ENCODE measurements at places on chromosomes 7 and 10. TPM values are rescaled to one million over a fixed set of nuclear protein-coding genes. Genes with fewer than 3 reads are reported as not detected.

GRCh38 chr10:75764974-75765788 lies 333.8 kb downstream of the LRMDA start:
- no peak for DNase-seq

DNA sequence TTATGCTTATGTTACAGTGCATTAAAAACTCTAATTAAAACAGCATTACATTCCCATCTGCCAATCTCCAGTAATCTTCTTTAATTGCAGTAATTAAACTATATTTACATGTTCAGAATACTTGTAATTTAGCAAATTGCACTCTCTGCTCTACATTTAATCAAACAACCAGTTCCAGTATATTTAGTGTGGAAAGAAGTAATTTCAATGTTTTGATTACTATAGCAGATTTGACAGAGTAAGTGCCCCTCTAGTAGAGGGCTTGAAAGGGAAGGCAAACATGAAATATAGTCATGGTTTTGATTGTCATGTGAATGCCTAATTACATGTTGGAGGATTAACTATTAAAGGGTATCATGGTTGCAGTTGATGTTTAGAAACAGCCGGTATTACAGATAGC lies 739.7 kb downstream of the AUTS2 start:
- no peak for DNase-seq

DNA sequence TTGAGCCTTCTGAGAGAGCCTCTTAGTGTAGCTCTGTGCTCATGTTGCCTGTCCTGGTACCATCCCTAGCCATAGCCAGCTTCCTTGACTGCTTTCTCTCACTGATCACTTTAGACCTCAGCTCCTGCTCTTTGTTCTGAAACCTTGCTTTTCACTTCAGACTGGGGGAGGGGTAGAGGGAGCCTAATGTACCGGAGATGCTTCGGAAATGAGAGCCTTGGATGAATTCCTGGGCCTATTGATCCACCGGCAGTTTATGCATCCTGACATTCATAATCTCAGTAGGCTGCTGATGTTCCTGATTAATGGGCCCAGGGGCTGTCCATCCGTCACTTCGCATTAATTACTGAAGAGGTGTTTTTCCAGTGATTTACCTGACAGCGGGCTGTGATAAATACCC lies 38.8 kb downstream of the R3HCC1L start:
- DNase-seq = no peak

DNA sequence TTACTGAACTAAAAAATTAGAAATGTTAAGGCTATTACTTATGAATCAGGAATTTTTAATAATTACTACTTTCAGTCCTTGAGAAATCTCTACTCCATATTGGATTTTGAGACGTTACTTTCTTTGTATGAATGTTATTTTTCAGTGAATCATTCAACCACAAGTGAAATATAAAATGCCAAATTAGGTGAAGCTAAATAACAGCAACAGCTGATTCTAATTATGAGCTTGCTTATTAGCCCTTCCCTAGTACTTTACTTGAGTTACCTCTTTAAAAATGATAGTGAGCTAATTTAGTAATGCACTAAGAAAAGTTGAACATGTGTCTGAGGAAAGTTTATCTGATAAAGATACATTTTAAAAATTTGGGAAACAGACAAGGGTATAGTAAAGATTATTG lies 51.4 kb downstream of the PCGF5 start:
- DNase-seq = no peak

GRCh38 chr10:775245-776075 lies 86.0 kb upstream of the DIP2C start:
- no peak for DNase-seq

DNA sequence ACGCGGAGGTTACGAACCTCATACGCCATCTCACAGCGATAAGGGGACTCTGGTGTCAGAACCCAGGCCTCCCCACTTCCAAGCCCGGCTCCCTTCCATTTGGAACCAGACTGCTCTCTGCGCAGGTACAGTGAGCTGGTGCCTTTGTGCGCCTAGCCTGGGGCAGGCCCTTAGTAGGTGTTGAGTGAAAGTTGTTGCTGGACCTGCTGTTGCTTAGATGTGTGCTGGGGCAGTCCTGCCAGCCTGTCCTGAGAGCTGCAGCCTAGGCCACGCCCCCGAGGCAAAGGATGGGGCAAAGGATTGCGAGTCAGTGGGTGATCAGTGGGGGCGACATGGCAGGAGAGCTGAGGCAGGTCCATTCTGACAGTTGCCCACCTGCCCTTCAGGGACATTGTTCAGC lies 72.5 kb upstream of the BTBD16 start:
- no peak for DNase-seq

DNA sequence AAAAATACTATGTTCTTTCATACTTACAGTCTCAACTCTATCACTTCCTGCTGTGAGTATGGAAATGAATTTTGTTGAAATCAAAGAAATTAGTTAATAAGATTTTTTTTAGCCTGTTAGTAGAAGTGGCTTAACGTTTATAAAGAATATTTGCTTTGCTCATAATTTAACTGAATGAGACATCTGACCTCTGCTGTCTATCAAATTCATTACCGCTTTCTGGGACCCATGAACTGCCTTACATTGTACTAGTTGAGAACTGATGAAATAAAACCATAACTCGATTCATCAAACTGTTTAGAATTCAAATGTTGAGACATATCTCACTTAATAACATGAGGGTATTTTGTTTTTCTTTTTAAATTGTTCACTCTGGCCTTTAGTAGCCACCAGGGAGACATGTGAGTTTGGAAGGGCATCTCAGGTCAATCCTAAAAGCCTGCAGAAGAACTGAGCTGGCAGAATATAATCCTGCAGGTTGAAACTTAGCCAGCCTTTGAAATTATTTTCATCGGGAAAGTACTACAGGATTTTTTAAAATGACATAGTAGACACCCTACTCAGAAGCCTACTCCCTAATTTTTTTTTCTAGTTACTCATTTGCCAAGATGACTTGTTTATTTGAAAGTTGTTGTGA lies 78.7 kb downstream of the KIAA1217 start:
- DNase-seq = no peak

DNA sequence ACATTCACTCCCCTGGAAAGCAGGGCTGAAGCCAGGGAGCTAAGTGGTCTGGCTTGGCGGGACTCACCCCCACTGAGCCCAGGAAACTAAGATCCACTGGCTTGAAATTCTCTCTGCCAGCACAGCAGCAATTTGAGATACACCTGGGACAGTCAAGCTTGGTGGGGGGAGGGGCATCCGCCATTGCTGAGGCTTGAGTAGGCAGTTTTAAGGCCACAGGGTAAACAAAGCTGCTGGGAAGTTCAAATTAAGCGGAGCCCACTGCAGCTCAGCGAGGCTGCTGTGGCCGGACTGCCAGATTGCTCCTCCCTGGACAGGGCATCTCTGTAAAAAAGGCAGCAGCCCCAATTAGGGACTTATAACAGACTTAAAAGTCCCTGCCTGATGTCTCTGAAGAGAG lies 108.2 kb upstream of the FAM13C start:
- DNase-seq = no peak

DNA sequence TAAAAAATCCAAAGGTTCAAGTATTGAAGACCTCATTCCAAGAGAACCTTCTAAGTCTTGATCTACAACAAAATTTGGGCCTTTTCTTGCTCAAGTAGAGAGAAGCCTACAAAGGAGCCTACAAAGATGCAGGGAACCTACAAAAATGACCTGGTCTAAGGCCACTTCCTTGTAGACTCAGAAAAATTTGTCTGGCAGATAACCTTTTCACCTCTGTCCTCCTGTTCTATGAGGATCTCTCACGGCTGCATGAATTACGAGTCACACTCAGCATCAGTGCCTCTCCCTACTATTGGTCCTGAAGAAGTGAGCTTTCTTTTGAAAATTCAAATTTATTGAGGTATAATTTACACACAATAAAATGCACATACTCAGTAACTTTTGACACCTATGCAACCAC lies 29.3 kb downstream of the CCNJ start:
- no peak for DNase-seq

DNA sequence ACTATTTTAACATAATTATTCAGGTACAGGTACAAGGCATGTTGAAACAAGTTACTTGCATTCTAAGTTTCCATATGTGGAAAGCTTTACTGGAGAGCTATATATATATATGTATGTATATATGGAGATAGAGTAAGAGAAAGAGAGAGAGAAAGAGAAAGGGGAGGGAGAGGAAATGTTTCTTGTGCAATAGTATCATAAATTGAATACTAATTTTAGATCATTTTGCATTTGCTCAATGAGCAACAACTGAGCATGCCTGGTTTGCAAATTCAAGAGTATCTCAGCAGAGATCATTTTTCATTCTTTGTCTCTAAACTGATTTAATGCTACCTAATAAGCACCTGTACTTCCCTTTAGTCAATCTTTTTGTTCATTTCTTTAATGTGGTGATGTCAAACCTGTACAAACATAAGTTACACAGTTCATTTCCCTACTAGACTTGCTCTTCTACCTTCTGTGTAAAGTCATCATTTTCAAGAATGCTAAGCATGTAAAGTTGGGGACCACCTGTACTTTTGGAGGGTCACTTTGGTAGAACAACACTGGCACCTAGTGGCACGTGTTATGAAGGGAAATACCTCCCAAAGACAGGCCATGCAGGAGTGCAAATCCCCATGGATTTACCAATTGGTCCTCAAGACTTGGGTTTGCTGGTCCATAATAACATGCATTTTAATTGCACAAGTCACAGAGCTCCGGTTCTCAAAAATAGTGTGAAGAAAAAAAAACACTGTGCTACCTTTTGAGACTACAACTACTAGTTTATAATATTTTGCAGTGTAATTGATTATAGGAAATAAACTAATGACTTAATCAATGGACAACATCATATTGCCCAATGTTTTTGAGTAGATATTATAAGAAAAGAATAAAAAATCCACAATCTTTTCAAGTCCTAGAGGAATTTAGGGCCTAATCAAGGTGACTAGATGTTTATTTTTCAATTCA lies 431.2 kb upstream of the IGFBP3 start:
- DNase-seq = no peak

GRCh38 chr10:131748831-131749766 lies 151.7 kb upstream of the PPP2R2D start:
- DNase-seq = no peak

DNA sequence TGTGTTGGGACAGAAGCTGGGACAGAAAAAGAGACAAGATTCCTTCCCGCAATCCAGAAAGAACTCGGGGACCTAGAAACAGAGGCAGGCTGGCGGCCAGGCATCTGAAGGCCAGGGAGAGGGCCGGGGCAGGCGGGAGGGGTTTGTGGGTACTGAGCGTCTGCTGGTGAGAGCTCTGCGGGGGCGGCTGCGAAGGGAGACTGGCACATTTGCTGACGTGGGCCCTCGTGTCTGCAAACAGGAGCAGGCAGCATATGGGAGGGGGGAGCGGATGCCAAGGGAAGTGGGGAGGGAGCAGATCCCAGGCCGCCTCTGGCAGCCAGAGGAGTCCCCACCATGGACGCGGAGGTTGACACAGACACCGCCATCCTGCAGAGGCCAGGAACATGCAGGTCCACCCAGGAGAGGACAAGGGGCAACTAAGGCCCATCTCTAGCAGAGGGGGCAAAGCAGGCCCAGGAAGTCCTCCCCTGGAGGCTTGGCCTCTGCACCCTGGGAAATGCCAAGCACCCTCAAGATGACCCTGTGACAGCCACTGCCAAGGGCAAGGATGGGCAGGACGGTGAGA lies 32.2 kb downstream of the KCNH2 start:
- peak; percentile 91 for DNase-seq

- no peak for DNase-seq
Observed at GRCh38 chr7:151490456-151491105, 29.1 kb downstream of the RHEB start.

- DNase-seq = no peak
Observed at GRCh38 chr7:43484678-43485395, 98.1 kb upstream of the STK17A start.

DNA sequence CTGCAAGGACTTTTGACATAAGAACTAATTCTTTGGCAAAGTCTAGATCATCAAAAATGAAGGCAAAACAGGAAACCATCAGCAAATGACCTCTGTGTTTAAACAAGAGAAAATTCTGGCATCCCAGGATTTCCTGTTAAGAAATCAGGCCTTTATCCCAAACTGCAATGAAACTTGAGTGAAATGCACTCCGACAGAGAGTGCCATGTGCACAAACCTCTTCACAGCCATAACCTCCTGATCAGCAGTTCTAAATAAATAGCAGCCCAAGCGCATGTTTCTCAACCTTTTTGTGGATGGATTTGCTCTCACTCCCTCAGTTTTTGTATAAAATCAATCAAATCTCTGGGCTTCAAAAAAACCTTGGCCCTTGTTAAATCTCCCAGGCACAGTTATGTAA lies 107.7 kb upstream of the EEPD1 start:
- DNase-seq = no peak

DNA sequence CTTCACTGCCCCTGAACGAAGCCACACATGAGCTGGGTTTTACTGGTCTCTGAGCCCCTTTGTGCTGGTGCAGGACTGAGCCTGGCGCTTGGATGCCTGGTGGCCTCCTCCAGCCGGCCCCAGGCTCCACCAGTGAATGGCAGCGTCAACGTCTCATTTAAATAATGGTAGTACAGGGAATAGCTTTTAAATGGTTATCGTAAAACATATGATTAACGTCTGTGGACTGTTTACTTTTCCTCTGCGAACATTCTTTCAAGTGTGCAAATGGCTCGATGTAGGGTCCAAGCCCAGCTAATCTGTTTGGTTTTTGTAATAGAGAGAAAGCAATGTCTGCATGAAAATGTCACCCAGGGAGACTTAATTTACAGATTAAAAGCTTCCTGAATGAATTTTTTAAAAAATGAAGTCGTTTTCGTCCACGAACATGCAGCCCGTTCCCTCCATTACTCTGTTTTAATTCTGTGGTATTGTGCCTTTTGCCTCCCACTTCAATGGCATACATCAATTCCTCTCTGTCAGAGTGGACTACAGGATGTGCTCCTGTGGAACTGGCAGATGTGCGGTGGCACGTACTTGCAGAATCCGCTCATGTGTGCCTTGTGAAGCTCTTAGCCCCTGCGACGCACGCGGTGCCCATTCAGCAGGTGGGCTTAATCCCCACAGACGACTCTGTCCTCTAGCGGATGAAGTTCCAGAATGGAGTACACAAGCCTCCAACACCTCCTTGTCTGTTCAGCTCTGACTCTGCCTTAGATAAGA lies 192.7 kb downstream of the TCF7L2 start:
- no peak for DNase-seq

- DNase-seq = no peak
Observed at GRCh38 chr7:6448943-6449543, 1.3 kb upstream of the DAGLB start.

- DNase-seq = no peak
Observed at GRCh38 chr10:49228677-49229076, 40.5 kb upstream of the TMEM273 start.

CRTAC1 gene
- 3.2 TPM for total RNA-seq

ABCB8 gene
- total RNA-seq = 28.5 TPM

CRPPA gene
- total RNA-seq = 7.3 TPM

FANK1 gene
- total RNA-seq = 0.43 TPM

CHRM2 gene
- total RNA-seq = 83.7 TPM

BHLHA15 gene
- not detected for total RNA-seq

TMEM196 gene
- total RNA-seq = not detected
